ENCODE measurements at places on chromosomes 5 and 9.

- DNase-seq, result peak; percentile 84
These were observed 220.8 kb upstream of the RFX3 start for GRCh38 chr9:3746296-3747275.

- DNase-seq, result no peak
These were observed 40.9 kb downstream of the TJP2 start for GRCh38 chr9:69214939-69215338.

DNA sequence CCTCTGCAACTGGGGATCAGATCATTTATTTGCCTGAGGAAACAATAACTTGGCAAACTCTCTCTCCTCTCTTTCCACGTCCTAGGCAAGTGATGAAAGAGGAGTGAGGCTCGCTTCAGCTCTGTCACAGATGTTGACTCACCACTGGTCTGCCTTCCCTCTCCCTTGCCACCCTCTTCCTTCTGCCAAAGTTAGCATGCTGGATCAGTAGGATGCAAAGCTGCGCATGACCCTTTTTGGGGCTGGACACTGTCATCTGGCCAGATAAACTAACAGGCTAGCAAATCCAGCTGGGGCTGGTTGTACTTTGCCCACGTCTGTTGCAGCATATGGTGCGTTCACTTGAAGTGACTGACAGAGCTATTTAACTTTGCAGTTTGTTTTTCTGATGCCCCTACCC, 36.2 kb upstream of the SMARCA2 start:
- DNase-seq, result no peak

GRCh38 chr9:131028221-131028884, 19.4 kb downstream of the LAMC3 start:
- DNase-seq, result no peak

GRCh38 chr5:142735323-142736246, 34.6 kb upstream of the ARHGAP26 start:
- no peak for DNase-seq
